ENCODE measurements at places on chromosomes 3 and 15.

DNA sequence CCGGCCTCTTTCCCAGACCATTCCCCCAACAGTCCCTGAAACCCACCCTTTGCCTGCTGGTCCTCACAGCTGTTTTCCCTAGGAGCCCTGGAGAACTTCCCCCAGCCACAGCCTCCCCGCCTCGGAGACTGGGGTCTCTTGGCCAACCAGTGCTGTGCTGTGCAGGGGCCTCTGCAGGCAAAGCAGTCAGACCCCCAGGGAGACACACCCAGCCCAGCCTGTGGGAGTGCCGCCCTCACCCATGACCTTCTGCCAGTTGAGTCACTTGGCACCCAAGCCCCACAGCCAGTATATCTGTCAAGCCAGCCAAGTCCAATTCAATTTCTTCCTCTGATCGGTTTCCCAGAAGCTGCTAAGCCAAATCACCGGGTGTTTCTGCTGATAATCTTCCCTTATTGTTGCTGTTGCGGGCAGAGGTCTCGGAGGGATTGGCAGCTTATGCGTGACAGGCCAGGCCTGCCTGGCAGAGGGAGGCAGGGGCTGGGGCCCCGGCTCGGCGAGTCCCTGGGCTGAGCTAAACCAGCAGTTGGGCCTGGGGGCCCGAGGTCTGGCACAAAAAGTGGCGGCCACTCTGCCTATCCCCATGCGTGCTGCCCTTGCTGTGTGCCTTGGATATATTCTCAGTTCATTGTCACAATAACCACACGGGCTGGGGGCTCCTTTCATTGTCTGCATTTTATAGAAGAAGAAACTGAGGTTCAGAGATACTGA, 65.6 kb upstream of the SLC6A1 start:
- DNase-seq, result no peak

- no peak for DNase-seq
Measured at GRCh38 chr3:151992326-151993041, 119.0 kb downstream of the SUCNR1 start.

- no peak for DNase-seq
Measured at GRCh38 chr3:17122758-17123157, 238.0 kb downstream of the PLCL2 start.

DNA sequence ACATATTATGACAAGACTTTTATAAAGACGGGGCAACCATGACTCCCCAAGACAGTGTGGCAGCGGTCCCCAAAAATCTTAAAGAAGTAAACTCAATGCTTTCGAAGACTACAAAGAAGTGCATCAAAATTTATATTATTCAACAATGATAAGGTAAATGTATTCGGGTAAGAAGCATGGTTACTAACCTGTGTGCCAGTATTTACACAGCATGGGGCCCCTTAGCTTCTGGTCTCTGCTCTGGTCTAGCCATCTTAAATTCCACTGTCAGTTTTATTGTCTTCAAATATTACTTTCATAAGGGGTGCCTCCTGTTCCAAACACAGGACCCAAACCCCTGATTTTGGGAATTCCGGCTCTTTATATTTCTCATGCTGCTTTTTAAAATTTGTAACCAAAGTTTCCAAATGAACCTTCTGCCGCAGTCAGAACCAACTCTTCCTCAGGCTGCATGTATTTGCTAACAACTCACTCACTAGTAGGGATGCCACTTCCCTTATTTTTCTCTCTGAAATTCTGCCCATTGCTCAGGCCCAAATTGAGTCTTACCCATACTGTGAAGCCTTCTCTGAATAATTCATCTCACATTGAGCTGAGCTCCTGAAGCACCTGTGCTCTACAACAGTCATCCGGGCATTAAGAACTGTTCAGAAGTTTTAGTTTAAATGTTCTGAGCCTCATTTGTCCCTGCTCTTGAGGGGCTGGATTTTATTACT, 1.2 kb downstream of the TTC23 start:
- DNase-seq, result no peak

- no peak for DNase-seq
Measured at GRCh38 chr3:152359385-152360248, 90.9 kb downstream of the MBNL1 start.

DNA sequence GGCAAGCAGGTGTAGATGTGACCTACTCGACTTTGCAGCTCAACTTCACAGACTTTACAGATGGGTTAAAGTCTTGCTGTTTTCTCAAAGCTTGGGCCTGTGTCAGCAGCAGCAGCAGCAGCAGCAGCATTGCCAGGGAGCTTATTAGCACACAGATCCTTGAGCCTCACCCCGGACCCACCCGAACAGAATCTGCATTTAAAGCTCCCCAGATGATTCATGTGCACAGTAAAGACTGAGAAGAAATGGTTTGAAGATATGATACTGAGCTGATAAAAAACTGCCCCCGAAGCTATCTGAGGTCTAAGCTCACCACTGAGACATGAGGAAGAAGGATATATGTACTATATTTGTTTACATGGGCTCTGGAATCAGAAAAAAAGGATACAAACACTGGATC, 231.7 kb downstream of the ARPP21 start:
- DNase-seq, result no peak

DNA sequence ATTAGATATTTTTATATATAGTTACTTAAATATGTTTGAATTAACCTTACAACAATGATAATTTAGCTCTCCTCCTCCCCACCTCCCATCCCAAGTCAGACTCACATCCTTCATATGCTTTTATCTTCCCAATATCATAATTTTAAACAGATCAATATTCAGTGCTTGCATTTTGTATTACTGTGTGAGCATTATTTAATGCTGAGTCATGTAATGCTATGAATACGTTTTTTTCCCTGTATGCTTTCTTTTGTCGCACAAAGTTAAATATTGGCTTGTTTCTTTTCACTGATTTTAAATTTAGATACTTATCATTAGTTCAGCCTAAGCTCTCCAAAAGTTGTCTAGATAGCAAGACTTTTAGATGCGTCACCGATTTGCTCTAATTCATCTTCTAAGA, 471.6 kb upstream of the SGO1 start:
- no peak for DNase-seq

DNA sequence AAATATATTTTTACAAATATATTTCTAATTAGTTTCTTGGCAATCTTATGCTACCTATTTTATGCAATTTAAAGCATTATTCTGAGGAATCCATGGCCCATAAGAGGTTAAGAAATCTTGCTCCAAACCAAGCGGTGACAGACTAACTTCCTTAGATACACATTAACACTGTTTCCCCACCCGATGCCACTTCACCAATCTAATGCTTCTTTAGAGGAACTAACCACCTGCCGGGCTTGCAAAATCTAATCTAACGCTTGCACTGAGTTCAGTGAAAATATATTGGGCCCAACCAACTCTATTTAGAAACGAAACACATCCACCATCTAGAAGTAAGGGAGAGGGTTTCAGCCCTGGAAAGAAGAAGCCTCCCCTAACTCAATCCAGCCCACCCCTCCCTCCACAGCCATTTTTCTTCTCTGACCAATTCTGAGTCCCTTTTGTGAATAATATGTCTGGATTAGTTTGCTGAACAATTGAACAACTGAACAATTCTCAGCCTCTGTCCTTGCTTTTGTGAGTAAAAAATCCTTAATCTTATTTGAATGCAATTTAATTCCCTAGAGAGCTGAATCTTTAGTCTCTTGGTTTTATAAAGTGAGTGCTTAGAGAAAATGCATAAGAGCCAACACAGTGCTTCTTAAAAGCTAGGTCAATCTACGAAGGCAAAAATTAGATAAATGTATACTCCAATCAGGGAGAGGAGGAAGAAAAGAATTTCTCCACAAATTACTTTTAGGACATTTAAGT, 150.4 kb upstream of the ADAMTS9 start:
- no peak for DNase-seq

DNA sequence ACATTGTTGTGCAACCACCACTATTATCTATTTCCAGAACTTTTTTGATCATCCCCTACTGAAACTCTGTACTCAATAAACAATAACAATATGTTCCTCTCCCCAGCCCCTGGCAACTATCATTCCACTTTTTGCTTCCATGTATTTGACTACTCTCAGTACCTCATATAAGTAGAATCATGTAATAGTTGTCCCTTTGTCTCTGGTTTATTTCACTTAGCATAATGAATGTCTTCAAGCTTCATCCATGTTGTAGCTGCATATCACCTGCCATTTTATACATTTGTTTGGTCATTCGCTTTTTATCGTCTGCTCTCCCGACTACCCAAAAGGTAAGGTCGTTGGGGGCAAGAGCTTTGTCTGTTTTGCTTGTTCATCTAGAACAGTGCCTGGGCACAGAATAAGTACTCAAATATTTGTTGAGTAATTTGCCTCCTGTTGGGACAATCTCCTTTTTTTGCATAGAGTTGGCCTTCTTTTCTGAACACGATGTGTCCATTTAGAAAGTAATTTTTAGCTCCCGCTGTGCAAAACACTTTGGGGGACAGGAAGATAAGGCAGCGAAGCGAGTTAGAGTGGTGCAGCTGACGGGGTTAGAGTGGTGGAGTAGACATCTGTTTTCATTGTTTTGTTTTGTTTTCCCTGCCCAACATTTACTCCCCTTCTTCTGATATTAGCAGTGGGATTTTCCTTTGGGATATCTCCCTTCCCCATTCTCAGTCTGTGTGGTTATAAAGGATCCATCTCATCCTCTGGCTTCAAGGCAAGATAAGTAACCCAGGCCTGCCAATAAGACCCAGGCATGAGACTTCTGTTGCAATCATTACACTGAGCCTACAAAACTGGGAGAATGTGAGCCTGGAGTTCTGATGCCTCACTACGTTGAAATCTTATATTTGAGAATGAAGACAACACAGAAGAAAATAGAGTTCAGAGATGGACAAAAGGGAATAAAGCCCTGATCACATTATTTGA, 83.4 kb upstream of the RNU6-1 start:
- DNase-seq, result no peak

DNA sequence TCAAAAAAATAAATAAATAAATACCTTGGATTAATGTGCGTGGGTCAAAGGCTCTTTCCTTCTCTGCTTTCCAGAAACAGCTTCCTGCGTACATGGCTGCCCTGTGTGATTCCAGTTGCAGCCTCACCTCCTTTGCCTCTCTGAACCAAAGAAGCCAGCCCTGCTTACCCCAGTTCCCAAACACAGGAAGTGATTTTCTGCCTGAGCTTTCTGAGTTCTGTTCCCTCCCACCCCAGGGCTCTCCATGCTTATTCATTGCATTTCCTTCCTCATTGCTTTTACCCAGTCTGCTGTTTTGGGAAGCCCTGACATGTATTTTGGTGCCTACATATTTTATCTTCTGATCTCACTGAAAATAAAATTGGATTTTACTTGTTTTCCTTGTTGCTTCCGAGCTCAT, 15.4 kb downstream of the ZSCAN2 start:
- no peak for DNase-seq

DNA sequence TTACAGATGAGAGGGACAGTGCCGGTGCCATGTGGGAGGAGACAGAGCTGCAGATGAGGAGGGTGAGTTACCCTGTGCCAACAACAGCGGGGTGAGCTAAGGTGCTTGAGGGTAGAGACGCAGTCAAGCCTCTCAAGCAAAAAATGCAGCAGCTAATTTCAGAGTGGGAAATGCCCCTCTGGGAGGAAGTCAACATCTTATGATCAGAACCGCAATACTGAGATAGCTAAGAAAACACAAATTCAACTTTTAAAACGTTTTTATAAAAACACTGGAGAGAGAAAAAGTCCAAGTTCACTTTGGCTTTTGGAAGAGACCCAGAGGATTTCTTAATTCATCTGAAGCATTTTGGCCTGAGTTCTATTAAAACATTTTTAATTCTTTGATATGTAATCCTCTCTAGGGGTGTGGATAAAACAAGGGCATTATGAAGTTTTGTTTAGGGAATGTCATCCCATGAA, 319.2 kb downstream of the SLC9A9 start:
- no peak for DNase-seq

DNA sequence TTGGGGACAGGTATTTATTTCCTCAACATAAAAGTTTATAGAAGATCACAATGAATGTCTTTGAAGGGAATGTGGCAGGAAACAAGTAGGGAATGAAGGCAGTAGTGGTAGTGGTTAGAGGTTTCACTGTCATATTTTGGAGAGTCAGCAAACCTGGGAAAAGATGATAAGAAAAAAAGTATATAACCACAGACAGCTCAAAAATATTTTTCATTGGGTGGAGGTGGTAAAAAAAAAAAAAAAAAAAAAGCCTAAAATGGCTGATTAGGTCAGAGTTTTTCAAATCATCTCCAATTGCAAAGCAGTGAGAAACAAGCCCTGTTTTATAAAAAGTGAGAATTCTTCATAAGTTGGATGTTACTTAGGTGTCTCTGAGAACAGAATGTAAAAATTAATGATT, 400.0 kb downstream of the LSAMP start:
- no peak for DNase-seq

- DNase-seq, result no peak
Measured at GRCh38 chr3:45965653-45966052, 22.4 kb downstream of the CXCR6 start.

GRCh38 chr3:158330870-158331269, 221.0 kb downstream of the RSRC1 start:
- DNase-seq, result no peak

DNA sequence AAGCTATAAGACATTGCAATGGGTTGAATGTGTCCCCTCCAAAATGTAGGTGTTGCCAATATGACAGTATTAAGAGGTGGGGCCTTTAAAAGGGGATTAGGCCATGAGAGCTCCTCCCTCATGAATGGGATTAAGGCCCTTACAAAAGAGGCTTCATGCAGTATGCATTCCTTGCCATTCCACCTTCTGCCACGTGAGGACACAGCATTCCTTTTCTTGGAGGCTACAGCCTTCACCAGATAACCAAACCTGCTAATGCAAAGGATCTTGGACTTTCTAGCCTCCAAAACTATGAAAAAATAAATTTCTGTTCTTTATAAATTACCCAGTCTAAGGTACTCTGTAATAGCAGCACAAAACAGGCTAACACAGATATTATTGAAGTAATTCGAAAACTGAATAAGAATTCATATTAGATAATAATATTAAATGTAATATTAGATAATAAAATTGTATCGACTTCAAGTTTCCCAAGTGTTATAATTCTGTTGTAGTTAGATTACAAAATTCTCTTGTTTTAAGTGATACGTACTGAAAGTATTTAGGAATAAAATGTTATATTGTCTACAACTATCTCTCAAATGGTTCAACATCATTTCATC, 29.4 kb upstream of the ATP8B4 start:
- no peak for DNase-seq

GRCh38 chr15:25671132-25671531, 192.0 kb downstream of the ATP10A start:
- DNase-seq, result no peak

- DNase-seq, result no peak
Measured at GRCh38 chr3:187064210-187065115, 74.8 kb downstream of the RPL39L start.

GRCh38 chr15:33095641-33096040, 98.9 kb downstream of the FMN1 start:
- no peak for DNase-seq

- DNase-seq, result no peak
Measured at GRCh38 chr15:78734451-78735064, 76.7 kb downstream of the ADAMTS7 start.

DNA sequence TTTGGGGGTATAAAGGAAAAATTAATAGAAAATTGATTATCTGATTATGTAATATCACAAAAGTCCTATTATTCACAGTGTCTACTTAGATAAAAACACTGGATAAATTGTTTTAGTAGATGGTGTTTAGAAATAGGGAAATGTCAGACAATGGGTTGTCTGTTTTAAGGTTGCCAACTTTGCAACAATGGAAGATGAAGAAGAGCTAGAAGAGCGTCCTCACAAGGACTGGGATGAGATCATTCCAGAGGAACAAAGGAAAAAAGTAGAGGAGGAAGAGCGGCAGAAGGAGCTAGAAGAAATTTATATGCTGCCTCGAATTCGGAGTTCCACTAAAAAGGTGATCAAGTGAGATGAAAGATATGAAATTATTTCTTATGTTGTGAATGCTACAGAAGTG, 84.0 kb downstream of the CHD2 start:
- no peak for DNase-seq

All from stimulated activated CD4-positive, alpha-beta T cell treated with anti-CD3 and anti-CD28 coated beads, Interleukin-4, amount 100 ng/mL, for 48 hours (primary cell).